ENCODE measurements at places on chromosomes 3 and 15.

DNA sequence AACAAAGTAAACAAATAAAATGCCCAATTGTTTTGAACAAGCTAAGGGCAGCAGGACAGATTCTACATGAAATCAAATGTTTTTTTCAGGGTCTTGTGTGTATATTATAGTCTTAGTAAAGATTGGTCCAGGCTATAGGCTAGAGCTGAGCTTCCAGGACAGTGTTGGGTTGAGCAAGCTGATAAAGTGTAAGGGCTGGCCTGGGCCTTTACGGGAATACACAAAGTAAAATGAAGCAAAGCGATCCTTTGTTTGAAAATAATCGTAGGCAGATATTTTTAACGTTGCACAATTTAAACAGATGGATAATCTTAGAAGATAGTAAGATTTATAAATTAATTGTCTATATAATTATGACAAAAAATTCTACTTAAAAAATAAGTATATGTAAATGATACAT is 1204.6 kb downstream of the OTOL1 start:
- DNase-seq, result no peak

GRCh38 chr15:50168379-50168778 is 13.6 kb upstream of the SLC27A2 start:
- no peak for DNase-seq

DNA sequence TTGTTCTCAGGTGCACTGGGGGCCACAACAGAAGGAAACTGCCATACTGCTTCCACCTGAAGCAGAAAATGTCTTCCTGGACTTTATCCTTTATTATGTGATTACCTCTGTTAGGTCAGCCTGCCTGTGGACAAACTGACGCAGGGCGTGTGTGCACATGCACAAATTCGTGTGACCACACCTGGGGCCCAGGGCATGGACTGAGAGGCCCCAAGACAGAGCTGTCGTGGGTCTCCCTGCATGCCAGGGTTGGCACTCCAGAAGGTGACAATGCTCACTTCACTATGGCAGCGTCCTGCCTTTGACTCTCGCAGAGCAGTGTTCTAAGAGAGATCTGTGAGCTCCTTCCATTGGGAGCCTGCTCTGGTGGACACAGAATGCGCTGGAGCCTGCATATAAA is 34.5 kb downstream of the CCDC12 start:
- no peak for DNase-seq

- no peak for DNase-seq
These were observed 182.9 kb upstream of the TRIM42 start for GRCh38 chr3:140494970-140495369.

Measured in effector memory CD4-positive, alpha-beta T cell (primary cell).